ENCODE measurements at places on chromosomes 1 and 21. TPM values are rescaled to one million over a fixed set of nuclear protein-coding genes. Genes with fewer than 3 reads are reported as not detected.

DNA sequence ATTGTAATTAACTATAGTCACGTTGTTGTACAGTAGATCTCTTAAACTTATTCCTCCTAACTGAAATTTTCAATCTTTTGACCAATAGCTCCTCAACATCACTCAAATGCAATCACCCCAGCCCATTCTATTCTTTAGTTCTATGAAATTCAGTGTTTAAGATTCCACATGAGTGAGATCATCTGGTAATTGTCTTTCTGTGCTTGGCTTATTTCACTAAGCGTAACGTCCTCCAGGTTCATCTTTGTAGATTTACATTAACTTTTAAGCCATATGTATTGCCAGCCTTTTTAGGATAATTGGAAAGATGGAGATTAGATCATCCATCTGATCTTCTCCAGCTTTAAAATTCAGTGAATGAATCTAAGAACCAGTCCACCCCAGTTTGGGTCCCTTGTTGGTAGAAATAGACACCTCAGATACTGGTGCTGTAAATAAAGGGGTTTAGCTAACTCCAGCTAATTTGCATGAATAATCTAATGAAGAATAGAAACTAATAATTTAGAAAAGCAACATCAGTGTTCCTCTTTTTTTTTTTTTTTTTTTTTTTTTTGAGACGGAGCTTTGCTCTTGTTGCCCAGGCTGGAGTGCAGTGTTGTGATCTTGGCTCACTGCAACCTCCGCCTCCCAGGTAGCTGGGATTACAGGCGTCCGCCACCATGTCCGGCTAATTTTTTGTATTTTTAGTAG, 7.0 kb downstream of the S100A10 start:
- no peak for DNase-seq

- no peak for DNase-seq
Observed at GRCh38 chr1:152871731-152872126, 6.4 kb upstream of the SMCP start.

GRCh38 chr1:220670365-220670764, 19.8 kb upstream of the C1orf115 start:
- DNase-seq, result no peak

DNA sequence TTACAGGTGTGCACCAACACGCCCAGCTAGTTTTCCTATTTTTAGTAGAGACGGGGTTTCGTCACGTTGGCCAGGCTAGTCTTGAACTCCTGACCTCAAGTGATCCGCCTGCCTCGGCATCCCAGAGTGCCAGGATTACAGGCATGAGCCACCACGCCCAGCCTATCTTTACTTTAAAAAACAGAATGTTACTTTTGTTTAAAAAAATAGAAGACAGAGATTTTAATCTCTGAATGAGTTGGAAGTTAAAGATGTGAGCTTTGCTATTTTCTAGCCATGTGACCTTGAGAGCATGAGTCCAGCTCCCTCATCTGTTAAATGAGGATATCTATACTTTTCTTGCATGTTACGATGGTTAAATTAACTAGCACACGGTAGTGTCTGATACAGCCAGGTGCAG, 3.9 kb upstream of the PUM1 start:
- no peak for DNase-seq

GRCh38 chr21:33403128-33403785, at the start of gene IFNGR2:
Gene IFNGR2 (plus strand): TSS chr21:33403413. CDS start chr21:33403544, 131 bp downstream.
- peak; percentile 64 for DNase-seq

GRCh38 chr1:65065524-65066418, 82.2 kb upstream of the AK4 start:
- no peak for DNase-seq

DNA sequence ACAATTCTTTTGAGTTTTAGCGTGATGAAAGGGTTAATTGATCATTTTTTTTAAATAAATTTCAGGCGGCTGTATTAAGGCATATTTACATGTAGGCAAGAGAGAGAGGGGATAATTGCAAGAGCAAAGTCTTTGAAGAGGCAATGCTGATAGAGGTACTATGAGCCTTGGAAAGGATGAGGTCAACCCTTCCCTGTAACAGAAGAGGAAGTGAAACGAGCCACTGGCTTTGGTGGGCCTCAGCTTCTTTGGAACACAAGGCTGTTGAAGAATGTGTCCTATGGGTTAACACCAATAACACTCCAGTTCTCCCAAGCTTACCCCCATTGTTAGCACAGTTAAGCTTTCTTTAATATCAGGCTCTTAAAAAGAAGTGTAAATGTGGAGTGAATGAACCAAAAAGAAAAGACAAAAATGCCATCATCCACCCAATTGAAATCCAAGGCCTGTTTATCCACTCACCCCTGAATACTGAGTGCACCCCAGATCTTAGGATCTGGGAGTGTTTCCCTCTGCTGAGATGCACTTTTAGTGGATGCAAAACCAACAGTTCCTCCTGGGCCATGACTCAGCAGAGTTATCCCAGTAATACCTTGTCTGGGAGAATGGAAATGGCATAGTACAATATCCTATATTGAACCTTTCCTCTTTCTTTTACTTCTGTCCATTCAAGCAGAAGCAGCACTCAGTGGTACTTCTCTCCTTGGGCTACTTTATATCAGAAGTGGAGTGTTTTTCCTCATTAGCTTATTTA, 216.4 kb downstream of the SLC44A5 start:
- DNase-seq, result no peak

DNA sequence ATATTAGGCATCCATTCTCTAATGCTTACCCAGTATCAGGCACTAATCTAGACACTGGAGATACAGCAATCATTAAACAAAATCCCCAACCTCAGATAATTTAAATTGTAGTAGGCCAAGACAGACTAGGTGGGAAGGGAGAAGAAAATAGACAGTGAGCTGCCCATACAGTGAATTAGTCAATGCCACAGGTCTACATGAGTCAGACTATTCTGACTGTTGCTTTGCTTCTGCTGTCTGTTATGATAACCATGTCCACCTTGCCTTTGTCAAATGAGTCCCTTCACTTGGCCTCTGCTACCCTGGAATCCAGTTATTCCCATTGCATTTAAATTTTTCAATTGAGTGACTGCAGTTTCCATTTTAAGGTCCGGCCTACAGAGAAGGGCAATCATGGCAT, 59.5 kb downstream of the PIK3R3 start:
- no peak for DNase-seq

DNA sequence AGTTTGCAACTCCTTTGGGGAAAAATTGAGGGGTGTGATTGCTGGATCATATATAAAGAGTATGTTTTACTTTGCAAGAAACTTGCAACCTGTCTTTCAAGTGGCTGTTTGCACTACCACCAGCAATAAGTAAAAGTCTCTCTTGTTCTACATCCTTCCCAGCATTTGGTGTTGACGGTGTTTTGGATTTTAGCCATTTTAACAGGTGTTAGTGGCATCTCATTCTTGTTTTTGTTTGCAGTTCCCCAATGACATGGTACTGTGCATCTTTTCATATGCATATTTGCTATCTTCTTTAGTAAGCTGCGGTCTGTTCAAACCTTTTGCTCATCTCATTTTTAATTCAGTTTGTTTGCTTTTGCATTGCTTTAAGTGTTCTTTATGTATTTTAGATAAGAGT, 535.5 kb downstream of the LRRIQ3 start:
- DNase-seq, result no peak

GRCh38 chr1:207628776-207629175, 16.2 kb upstream of the CR1L start:
- DNase-seq, result no peak

- DNase-seq, result no peak
Observed at GRCh38 chr1:8202182-8202905, 115.6 kb upstream of the SLC45A1 start.

GRCh38 chr1:22721122-22721873, 10.7 kb downstream of the EPHB2 start:
- DNase-seq, result no peak

- DNase-seq, result no peak
Observed at GRCh38 chr1:214685906-214686305, 82.9 kb downstream of the CENPF start.

DNA sequence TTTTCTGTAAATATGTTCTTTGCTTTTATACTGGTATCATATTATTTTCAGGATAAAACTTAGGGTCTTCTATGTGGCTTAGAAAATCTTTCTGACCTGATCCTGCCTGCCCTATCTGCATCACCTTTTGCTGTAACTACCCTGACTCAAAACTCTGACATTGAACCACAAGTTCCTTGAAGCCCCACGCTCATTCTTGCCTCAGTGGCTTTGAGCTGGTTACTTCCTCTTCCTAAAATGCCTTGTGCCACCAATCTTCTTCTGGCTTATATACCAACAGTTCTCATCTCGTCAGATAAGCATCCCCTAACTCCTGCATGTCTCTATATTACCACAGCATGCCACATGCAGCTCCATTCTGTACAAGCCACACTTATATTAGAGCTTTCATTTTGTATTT, 84.5 kb upstream of the LRRC7 start:
- DNase-seq, result no peak

DNA sequence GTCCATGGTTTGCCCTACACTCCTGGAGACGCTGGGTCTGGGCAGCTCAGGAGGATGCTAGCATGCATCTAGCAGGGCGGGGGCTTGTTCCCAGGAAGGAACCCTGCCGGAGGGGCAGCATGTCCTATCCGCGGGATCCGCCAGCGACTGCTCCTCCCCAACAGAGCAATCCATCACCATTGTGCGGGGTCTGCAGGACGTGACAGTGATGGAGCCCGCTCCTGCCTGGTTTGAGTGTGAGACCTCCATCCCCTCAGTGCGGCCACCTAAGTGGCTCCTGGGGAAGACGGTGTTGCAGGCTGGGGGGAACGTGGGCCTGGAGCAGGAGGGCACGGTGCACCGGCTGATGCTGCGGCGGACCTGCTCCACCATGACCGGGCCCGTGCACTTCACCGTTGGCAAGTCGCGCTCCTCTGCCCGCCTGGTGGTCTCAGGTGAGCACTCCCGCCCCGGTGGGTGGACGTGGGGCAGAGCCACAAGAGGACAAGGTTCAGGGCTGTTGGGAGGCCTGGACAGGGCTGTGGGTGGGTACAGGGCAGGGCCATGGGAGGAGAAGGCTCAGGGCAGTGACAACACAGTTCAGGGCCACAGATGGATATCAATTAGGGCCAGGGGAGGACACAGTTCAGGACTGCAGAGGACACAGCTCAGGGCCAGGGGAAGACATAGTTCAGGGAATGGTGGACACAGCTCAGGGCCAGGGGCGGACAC, 71.3 kb downstream of the OBSCN start:
- peak; percentile 14 for DNase-seq

- no peak for DNase-seq
Observed at GRCh38 chr1:245301162-245301580, 146.4 kb downstream of the KIF26B start.

GRCh38 chr1:32611859-32612188, 38.5 kb downstream of the ZBTB8OS start:
- DNase-seq, result no peak

DNA sequence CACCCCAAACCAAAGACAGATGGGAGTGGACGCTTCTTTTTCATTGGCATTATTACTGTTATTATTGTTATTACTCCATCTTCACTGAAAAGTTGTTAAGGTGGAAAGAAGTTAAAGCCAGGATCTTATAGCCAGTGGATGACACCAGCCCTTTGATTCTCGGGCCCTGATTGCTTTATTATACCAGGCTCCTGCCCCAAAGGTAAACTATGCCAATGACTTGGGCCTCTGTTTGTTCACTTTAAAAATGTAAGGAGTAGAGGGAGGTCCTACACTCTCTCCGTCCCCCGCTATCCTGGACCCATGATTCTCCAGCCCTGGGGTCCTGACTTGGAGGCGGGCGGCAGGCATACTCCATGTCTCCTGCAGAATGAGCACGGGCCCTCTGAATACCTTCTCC, 106.8 kb downstream of the TOMM20 start:
- DNase-seq, result no peak

DNA sequence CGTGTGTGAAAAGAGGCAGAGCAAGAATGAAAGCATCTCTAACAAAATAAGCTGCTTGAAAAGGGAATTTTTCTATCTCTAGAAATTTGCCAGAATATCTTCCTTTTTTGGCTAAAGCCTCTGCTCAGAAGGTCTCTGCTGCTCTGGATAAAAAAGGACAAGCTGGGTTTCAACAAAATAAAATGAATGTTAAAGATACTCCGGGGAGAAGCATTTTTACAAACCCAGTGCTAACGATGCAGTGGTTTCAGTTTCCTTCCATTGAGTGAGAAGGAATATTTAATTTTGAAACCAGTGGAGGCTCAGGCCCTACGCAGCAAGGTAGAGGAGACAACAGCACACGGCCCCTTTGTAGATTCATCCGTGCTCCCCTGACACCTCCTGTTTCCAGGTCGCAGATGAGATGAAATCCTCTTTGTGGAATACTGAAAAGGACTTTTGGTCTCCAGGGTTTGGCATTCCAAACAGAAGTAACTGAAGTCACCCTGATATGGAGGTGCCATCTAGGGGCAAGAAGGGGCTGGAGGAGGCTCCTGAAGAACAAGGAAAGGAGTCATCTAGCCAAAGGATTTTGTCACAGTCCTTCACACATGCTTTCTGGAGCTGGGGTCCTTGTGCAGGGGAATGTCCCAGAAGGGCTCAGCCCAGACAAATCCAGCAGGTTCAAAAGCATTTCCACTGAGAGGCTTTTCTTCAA, 65.7 kb upstream of the SYT6 start:
- DNase-seq, result no peak

GRCh38 chr1:9724706-9725476, 73.4 kb downstream of the PIK3CD start:
- peak; percentile 62 for DNase-seq

GRCh38 chr1:15994590-15995351, 9.3 kb upstream of the SRARP start:
- no peak for DNase-seq

DNA sequence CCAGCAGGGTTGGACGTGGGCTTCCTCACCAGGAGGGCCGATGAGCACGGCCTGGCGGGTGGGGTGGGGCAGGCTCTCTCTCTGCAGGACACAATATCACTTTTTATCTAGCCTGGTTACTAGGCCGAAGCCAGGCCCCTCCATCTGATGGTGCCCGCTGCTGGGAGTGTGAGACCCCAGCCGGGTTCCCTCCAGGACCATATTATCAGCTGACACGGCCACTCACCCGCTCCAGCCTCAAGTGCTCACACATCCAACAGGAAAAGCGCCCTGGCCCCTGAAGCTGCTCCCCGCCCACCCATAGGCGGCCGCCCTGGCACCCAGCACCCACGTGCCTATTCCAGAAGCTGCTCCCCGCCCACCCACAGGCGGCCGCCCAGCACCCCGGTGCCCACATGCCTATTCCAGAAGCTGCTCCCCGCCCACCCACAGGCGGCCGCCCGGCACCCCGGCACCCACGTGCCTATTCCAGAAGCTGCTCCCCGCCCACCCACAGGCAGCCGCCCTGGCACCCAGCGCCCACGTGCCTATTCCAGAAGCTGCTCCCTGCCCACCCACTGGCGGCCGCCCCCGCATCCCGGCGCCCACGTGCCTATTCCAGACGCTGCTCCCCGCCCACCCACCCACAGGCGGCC, 5.0 kb downstream of the SLC19A1 start:
- DNase-seq, result no peak

Gene CELA3B
- not detected for total RNA-seq

Gene CRYAA
- total RNA-seq, result not detected

Gene RGS8
- total RNA-seq, result not detected

Gene ASCL5
- total RNA-seq, result not detected

Gene ANKRD35
- total RNA-seq, result not detected

Gene NECTIN4
- total RNA-seq, result not detected

Gene C1orf52
- 31.4 TPM for total RNA-seq

Gene WNT4
- total RNA-seq, result 7.9 TPM

Gene MAEL
- not detected for total RNA-seq

Gene GPR37L1
- not detected for total RNA-seq

Gene CNIH3
- 1.8 TPM for total RNA-seq
